Right lobe of liver (tissue), 6 donors: ENCODE measurements at places on chromosomes 1 and 21.
A peak's percentile ranks its signal among the peaks of the same experiment; 100 is the strongest.

DNA sequence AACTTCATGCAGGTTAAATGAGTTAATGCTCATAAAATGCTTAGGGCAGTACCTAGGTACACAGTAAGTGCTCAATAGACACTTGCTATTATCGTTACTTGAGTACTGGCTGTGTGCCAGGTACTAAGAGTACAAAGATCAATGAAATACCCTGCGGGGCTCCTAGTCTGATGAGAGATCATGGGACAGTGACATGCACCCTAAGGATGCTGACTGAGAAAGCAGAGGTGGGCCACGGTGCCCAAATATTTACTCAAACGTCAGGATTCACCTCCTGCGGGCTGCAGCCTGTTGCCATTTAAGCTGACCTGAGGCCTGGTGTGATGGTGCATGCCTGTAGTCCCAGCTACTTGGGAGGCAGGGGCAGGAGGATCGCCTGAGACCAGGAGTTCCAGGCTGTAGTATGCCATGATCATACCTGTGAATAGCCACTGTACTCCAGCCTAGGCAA is 19.8 kb upstream of the LUZP1 start:
- DNase-seq = no peak

- DNase-seq = no peak
These were observed 89.3 kb downstream of the CDC14A start for GRCh38 chr1:100441651-100442050.

GRCh38 chr1:221919341-221919740 is 177.5 kb upstream of the DUSP10 start:
- DNase-seq = no peak

GRCh38 chr1:67897270-67897949 is 64.1 kb upstream of the GNG12 start:
- DNase-seq = no peak

DNA sequence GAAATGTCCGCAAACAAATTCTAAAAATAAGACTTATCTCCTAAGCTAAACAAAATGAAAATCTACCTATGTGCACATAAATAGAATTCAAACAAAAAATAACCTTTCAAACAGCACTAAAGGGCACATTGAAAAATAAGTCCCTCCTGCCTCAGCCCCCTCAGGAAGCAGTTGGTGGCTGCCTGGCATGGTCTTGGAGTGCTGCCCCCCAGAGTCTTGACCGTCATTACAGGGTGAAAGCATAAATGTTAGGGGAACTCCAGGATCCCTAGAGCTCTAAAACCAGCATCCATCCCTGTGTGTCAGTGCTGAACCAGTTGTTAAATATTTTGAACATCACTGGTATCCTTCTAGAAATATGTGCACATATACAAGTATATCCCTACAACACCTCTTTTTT is 6.5 kb upstream of the NPL start:
- DNase-seq = no peak

DNA sequence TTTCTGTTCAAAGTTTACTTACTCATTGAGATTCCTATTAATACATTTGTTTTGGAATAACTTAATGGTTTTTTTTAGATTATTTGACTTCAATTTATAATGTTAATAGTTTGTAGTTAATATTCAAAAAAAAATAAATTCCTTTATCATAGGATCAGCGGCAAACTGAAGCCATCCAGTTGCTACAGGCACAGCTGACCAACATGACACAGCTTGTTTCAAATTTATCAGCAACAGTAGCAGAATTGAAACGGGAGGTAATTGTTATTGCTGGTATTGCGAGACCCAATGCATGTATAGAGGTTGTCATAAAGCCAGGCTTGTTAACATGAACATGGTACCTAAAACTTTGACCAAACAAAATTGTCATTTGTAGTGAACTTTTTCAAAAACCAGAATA is 59.0 kb upstream of the FASLG start:
- no peak for DNase-seq

GRCh38 chr21:27424601-27425000 is 457.7 kb upstream of the ADAMTS5 start:
- DNase-seq = no peak

- no peak for DNase-seq
These were observed 47.4 kb downstream of the CAMTA1 start for GRCh38 chr1:6832531-6833188.

DNA sequence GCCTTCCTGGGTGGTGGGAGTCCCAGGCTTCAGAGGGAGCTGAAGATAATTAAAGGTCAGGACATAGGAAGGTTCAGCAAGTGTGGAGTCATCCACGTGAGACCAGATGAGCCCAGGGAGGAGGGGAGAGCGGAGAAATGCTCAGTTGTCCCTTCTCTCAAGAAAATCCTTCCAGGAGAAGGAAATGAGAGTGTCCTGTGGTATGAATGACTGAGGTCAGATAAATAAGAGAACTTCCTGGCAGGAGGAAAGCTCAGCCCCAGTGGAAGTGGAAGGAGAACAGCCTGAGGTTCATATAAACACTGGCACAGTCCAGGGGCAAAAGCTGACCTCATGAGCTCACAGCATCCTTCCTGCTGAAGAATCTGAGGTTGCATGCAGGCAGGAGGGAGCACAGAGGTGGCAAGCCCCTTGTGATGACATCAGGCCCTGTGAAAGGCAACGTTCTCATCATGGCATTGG is 97.6 kb downstream of the NAV1 start:
- no peak for DNase-seq

DNA sequence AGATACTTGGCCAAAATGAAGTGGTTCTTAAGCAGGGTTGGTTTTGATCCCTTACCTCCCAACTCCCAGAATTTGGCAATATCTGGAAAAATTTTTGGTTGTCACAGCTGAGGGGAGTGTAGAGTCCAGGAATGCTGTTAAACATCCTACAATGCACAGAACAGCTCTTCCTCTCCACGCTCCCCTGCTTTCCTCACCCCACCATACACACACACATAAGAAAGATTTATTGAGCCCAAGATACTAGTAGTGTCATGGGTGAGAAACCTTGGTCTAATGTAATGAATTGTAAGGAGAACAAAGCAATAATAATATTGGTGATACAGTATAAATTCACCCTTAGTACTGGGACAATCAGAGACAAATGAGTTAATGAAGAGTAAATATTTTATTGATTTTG is 47.8 kb downstream of the ASB17 start:
- no peak for DNase-seq

GRCh38 chr1:41404308-41404761 is 43.1 kb downstream of the FOXO6 start:
- DNase-seq = no peak

DNA sequence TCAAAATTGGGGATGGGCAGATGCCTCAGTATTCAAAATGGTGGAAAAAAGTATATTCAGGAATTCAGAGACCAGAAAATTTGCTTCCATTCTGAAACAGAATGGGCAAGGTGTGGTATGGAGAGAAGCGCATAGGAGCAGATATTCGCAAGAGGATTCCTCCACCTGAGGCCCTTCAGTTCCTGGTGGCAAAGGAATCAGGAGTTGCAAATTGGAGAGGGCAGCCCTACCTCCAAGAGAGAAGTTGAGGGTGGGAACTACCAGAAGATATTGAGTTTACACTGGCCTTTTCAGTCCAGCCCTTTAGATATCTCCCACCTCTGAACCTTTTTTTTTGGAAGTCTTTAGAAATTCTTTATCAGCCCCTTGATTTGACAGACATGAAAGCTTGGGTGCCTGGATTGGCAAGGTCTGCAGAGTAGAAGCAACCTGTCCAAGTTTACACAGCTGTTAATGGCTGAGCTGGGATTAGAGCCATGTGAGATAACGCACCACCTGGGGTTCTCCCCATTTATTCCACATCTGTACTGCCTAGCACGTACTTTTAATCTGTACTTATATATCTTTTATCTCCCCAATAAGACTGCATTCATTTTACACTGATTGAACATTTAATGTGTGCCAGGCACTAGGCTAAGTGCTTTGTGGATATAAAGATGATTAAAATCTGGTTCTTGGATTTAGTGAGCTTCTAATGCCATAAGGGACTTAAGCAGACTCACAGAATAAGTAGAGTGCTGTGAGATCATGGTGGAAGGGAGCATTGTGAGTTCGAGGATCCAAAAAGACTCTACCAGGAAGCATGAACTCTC is 99.5 kb downstream of the NGF start:
- DNase-seq = no peak

- no peak for DNase-seq
These were observed 23.8 kb upstream of the KIF26B start for GRCh38 chr1:245131026-245131393.

- DNase-seq = no peak
These were observed 250.2 kb upstream of the FGGY start for GRCh38 chr1:59046730-59047157.

GRCh38 chr1:70910013-70910412 is 137.6 kb downstream of the PTGER3 start:
- DNase-seq = no peak

DNA sequence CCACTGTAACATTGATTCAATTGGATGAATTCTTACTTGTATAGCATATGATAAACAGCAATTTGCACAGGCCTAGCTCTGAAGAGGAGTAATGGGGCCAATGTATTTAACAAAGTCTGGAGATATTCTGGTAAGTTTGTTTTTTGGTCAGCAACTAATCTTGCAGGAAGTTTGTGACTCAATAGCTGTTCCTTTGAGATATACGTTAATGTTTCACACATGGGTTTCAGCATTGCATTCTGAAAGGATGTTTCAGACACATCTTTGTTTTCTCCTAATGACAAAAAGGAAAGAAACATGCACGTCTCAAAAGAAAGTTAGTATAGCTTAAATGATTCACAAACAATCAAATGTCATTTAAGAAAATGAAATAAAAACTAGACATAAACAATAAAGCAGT is 49.0 kb downstream of the LTN1 start:
- DNase-seq = no peak

GRCh38 chr1:227317523-227318015 is 723 bp downstream of the CDC42BPA start:
- peak; percentile 58 for DNase-seq

- DNase-seq = no peak
These were observed 20.1 kb downstream of the PLCH2 start for GRCh38 chr1:2496087-2496622.

- DNase-seq = no peak
These were observed 28.6 kb downstream of the LGR6 start for GRCh38 chr1:202221911-202222909.

GRCh38 chr1:85328713-85329397 is 52.4 kb upstream of the BCL10 start:
- no peak for DNase-seq

- DNase-seq = no peak
These were observed 166.1 kb downstream of the RERE start for GRCh38 chr1:8651236-8651890.
